CD4-positive, alpha-beta T cell treated with Interleukin-17A for 4 hours (primary cell): ENCODE measurements at places on chromosomes 7 and 10.

DNA sequence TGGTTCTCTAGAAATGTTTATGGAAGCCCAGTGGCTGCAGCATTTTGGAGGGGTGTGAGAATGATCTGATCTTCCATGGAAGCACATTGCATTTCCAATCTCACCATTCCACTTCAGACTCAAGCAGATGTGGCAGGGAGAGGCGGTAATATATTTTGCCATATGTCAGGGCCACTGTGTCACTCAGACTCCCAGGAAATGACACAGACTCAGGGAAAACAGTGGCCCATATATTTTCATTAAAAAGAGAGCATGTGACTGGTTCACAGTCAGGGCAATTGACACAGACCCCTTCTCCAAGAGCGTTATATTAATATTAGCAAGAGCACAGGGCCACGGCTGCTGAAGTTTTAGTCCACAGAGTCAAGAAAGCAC, 149.3 kb upstream of the NRP1 start:
- no peak for DNase-seq

- no peak for DNase-seq
Measured at GRCh38 chr7:33905389-33906032, at the start of gene BMPER. BMPER (plus strand) TSS chr7:33905539; CDS start chr7:33905614, 75 bp downstream.

GRCh38 chr7:87592300-87592699, 8.4 kb downstream of the ABCB1 start:
- no peak for DNase-seq

- no peak for DNase-seq
Measured at GRCh38 chr10:98394851-98395440, 20.0 kb downstream of the PYROXD2 start.

DNA sequence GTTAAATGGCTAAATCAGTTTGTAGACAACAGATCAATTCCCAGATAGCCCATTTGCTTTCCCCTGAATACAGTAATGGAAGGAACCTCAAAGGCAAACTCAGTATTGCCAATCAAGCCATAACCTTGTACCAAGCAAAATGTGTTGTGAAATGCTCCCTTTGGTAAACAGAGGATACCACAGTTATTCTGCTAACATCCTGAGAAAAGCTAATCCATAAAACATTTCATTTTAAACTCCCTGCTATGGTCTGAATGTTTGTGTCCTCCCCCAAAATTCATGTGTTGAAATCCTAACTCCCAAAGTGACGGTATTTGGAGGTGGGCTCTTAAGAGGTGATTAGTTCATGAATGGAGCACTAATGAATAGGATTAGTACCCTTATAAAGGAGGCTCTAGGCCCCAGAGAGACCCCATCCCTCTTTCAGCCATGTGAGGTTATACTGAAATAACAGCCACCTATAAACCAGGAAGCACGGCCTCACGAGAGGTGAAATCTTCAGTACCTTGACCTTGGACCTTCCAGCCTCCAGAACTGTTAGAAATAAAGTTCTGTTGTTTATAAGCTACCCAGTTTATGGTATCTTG, 89.3 kb upstream of the RNF148 start:
- no peak for DNase-seq

- DNase-seq, result no peak
Measured at GRCh38 chr10:70376436-70377378, 5.7 kb downstream of the LRRC20 start.

- no peak for DNase-seq
Measured at GRCh38 chr7:37684927-37685326, 1.4 kb downstream of the GPR141 start.

DNA sequence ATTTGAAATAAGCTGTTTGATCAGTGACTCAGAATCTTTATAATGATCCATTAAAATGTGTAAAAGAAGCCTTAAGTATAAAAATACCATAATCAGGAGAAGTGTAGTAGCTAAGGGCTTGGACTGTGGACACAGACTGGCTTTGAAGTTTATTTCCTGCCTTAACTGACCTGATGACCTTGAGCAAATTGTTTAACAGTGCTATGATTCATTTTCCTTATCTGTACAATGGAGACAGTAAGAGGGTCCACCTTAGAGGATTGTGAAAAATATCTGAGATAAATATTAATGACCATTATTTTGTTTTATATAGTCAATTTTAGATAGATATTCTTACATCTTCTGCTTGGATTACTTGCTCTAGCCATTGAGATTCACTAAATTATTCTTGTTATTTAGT, 13.3 kb upstream of the RPA3 start:
- DNase-seq, result no peak

DNA sequence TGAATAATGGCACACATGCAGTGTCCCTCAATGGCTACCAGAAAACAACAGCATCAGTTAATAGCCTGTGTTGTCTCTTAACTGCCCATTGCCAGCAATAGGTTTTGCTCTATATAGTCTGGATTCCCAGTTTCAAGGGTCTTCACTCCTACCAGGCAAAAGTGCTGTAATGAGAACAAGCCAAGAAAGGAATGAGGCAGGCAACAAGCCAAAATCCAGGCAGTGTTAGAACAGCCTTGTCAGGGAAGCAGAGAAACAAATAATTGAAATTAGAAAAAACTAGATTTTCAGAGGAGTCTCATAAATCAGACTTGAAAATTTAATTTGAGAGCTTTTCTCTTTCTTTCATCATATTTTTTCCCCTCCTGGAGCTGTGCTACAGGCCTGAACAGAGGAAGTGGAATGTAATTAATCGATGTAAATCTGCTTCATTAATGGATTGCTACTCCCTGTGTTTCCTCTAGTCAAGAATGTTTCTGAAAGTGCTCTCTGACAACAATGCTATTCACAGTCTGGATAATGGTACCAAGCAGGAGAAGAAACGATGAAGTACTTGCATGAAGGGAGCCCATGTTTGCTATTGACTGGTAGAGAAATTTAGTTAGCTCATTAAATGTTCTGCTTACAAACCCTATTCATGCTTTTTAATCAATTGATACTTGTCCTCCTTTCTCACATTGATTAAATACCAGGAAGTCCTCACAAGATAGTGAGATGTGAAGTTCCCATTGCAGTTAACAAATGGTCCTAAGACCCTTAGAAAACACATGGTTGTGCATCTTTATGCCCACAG, 202.0 kb upstream of the LRRTM3 start:
- no peak for DNase-seq

GRCh38 chr10:69742928-69743602, 58.6 kb upstream of the COL13A1 start:
- no peak for DNase-seq

DNA sequence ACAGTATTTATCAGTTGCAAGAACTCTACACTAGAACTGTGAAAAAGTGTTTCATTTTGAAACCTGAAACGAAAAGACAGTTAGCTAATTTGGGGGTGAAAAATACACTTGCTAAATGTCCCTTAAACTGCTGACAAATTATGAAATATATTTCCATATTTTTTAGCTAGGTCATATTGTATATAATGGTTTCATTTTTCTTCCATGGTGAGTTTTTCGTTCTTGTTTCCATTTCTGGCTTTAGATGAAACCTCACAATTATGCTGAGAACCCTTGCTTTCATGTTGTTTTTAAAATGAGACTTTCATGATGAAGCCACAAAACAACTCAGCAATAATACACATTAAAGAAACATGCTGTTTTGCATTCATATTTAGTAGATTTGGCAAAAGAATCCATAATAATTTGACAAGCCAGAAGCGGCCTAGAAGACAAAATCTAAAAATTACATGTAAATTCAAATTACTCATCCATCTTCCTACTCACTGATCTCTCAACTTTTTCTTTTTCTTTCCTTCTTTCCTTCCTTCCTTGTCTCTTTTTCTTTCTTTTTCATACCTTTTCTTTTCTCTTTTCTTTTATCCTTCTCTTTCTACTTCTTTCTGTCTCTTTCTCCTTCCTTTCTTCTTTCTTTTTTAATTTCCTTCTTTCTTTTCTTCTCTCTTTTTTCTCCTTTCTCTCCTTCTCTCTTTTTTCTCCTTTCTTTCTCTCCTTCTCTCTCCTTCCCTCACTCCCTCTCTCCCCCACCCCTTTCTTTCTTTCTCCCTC, 46.5 kb upstream of the ITGB8 start:
- no peak for DNase-seq

DNA sequence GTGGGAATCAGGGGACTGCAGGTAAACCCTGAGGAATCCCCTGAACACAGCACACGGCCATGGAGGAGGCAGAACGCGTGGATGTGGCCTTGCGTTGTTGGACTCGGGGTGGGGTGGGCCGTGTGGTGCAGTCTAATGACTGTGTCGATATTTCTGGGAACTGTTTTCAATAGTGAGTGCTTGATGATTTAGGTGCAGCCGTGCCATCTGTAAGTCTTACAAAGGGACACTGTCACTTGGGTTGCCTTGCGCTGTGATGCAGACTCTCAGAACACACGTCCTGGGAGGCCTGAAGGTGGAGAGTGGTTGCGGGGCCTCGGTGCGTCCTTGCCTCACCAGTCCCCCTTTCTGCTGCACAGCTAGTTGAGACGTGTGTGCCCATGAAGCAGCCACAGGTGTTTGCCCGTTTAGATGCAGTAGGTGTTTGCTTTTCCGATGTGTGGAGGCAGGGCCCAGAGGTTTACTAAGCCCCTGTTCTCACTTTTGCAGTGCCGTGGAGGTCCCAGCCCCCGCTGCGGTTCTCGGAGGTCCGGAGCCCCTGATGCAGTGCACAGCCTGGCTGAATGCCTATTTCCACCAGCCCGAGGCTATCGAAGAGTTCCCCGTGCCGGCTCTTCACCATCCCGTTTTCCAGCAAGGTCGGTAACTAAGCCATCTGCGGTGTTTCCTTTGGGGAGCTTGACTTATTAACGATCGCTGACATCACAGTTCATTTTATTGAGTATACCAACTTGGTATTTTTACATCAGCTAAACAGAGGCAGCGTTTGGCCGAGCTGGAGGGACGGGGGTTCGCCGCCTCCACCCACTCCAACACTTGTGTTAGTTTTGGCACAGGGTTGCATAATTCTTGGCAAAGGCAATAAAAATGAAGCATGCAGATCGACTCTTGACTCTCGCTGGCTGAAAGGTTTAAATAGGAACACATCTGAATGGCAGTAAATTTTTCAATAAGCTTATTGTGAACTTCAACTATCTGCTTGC, 240.7 kb downstream of the MGMT start:
- DNase-seq, result no peak

DNA sequence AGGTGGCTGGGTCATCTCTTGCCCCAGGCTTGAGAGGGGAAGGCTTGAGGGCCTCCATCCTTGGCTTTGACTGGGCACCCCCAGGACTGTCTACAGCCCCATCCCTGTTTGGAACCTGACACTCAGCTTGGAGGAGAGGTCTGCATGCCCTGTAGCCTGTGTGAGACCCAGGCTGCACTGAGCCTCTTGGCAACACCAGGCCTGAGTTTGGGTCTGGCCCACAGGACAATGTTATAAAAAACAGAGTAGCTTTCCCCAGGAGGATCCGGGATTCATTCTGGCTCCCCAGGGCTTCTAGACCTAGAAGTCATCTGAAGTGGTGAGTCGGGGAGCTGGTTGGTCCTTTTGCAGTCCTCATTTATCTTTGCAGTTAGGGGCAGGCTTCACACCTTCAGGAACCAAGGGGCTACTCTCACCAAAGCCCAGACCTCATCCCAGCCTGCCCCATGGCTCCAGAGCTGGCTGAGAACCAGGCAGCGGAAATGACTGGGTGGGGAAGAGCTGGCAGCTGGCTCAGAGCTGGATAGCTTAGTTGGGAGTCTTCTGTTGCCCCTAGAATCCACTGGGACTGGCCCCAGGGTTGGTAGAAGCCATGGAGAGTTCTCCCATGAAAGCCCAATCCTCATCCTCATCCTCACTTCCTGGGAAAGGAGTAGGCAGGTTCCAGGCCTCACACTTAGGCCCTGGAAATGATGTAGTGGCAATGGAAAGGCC, 68.8 kb downstream of the ADCYAP1R1 start:
- no peak for DNase-seq

- DNase-seq, result peak; percentile 31
Measured at GRCh38 chr10:110919971-110920881, 822 bp downstream of the SHOC2 start.

- DNase-seq, result no peak
Measured at GRCh38 chr7:46775020-46775419, 806.9 kb downstream of the TNS3 start.

- DNase-seq, result no peak
Measured at GRCh38 chr10:36325815-36326214, 683.7 kb upstream of the FZD8 start.

GRCh38 chr10:103783681-103784080, 71.7 kb downstream of the SH3PXD2A start:
- no peak for DNase-seq

DNA sequence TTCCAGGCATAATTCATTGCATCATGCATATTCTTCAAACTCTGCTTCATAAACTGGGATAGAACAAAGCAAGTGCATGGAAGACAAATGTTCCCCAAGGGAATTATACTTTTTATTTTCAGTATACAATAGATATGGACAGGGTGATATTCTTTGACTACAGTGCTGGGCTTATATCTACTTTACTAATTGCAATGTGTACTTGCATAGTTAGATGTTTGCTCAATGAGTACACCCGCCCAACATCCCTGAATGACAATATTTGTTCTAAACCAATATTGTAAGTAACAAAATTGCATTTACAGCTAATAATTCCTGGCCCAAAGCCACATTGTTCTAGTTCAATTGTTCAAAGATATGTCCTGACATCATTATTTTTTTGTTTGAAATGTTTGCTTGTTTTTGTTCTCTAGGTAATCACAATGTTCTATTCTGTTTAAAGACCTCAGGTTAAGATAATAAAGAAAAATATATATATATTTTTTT, 171.4 kb downstream of the PTN start:
- no peak for DNase-seq

DNA sequence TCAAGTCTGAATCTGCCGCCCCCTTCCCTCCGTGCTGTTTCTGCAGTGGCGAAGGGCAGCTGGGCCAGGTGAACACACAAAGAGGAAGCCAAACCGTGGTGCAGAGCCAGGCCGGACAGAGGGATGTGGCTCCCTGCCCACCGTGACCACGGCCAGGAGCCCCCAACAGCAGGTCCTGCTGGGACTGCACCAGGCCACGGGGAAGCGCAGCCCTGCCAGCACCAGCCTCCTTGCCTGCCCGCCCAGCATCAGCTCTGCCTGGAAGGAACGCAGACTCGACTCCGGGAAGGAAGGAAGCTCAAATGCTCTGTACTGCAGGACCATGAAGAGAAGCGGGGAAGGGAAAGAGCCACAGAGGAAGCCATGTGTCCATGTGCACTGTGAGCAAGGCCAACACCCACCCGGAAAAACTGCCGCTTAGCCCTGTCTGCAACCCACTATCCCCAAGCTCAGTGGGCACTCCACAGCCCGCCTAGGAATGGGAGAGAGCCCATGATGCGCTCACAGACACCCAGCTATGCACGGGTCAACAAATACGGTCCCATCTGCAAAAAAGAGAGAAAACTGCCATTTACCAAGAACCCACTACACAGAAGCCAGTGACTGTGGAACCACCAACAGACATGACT, 19.0 kb downstream of the GPER1 start:
- DNase-seq, result no peak

GRCh38 chr7:126378642-126379041, 874.1 kb downstream of the GRM8 start:
- DNase-seq, result no peak

DNA sequence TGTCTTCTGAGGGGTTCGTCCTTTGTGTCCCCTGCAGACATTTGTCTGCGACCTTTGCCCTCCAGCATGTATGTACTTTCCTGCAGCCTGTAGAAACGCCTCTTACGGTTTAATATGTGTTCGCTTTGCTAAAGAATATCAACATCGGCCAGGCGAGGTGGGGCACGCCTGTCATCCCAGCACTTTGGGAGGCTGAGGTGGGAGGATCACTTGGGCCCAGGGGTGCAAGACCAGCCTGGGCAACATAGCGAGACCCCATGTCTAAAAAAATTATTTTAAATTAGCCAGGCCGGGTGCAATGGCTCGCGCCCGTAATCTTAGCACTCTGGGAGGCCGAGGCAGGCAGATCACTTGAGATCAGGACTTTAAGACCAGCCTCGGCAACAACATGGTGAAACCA, 15.5 kb downstream of the ALKBH4 start:
- no peak for DNase-seq
